Activated CD4-positive, alpha-beta memory T cell treated with anti-CD3 and anti-CD28 coated beads for 36 hours (primary cell): ENCODE measurements at places on chromosomes 3 and 15. TPM values are rescaled to one million over a fixed set of nuclear protein-coding genes. Genes with fewer than 3 reads are reported as not detected.

DNA sequence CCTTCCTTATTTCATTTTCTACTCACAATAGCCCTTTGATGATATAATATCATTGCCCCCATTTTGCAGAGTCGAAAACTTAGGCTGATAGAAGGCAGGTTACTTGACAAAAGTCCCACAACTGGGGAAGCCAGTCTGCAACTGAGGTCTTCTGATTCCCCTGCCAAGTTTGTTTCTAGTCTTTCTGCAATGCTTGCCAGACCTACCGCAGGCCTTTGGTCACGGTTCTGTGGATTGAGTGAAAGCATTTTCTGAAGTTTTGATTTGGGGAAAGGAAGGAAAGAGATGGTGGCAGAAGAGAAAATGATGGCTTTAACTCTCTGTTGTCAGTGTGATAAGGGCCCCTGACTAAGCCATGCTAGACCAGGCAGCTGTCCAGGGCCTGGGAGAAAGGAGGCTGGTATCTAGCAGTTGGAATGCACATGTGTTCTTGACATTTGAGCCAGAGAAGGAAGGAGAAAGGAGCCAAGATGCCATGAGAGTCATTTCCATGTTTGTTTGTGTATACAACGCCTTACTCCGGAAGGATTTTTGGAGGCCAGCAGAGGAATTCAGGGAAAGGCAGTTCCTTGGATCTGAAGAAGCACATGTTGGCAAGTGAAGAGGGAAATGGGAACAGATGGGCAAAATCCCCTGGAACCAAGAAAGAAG is 29.9 kb downstream of the FAH start:
- no peak overlapping the region for H3K27ac ChIP-seq
- no peaks in the 10 kb centered on the region for H3K4me1 ChIP-seq
- no peak overlapping the region for H3K4me3 ChIP-seq
- DNase-seq, result no peak

DNA sequence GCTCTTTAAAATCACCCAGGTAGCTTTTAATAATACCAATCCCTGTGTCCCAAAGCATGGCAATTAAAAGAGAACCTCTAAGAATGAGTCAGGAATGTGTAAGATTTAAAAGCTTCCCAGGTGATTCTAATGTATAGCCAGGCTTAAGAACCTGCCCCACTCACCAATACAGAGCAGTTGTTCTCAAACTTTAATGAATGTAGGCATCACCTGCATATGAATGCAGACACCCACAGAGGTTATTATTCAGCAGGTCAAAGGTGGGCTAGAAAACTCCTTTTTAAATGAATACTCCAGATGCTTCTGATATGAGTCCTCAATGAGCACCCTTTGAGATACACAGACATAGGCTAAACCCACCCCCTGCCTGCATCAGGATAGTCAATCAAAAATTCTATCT is 298.1 kb upstream of the KCNMB2 start:
- no peaks in the 10 kb centered on the region for H3K4me1 ChIP-seq
- no peaks in the 10 kb centered on the region for H3K36me3 ChIP-seq
- H3K27ac ChIP-seq, result no peak overlapping the region
- no peak for DNase-seq
- no peak overlapping the region for H3K4me3 ChIP-seq

GRCh38 chr3:194328053-194328657 is 23.0 kb downstream of the CPN2 start:
- peaks cover 4% of the 10 kb centered on the region for H3K4me1 ChIP-seq
- no peak overlapping the region for H3K4me3 ChIP-seq
- H3K27me3 ChIP-seq, result peaks cover 13% of the 10 kb centered on the region
- no peaks in the 10 kb centered on the region for H3K36me3 ChIP-seq

DNA sequence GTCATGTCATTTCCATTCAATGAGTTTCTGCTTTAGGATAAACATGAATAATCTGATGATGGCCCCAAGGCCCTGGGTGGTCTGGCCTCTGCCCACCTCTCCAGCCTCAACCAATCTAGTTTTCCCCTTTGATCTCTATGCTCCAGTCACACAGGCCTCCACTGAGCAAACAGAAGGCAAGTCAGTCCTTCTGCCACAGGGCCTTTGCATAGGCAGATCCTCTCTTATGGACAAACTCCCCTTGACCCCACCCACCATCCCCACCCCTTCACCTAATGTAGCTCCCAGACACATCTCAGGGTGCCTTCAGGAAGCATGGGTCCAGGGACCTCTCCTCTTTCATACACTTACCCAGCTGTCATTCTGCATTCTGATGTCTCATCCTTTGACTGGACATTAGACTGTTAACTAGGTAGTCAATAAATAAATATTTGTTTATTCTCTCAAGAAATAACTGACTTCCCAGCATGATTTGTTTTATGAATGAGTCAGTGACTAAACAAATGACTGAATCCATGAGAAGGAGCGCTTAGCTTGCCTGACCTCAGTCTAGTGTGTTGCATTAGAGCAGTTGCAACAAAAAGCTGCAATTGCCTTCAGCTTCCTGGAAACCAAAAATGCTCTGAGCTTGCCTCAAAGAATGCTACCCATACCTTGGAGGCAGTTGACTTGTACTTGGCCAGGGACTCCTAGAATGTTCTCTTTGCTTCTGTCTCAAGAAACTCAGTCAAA is 386.6 kb upstream of the WNT5A start:
- H3K4me3 ChIP-seq, result no peak overlapping the region
- DNase-seq, result no peak
- no peaks in the 10 kb centered on the region for H3K27me3 ChIP-seq
- H3K36me3 ChIP-seq, result no peaks in the 10 kb centered on the region
- no peak overlapping the region for H3K27ac ChIP-seq

DNA sequence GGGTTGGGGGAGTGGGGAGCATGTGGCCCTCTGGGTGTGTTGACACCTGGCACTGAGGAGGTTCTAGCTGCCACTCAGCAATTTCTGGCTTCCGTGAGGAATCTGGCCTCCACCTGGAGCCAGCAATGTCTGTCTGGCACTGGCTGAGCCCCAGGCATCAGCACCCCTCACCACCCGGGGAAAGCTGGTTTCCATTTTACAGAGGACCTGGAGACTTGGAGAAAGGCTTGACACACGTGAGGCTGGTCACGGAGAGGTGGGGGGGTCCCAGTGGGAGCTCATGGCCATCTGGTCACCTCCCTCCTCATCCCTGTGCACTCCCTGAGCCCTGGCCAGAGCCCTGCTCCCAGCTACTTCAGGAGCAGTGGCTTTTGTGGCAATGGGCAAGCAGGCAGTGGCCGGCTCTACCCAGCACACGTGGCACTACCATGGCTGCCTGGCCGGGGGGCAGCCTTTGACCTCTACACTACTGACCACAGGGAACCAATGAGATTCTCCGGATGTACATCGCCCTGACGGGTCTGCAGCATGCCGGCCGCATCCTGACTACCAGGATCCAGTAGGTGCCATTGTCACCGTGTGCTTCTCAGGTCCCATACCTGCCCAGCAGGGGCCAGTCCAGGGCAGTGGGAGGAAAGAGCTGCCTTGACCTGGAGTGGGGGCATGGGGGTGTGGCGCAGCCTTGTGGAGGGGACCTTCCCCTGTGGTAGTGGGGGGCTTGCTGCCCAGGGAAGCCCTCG is 28.5 kb downstream of the ACAD9 start:
- no peak for DNase-seq
- H3K4me1 ChIP-seq, result no peaks in the 10 kb centered on the region
- H3K27ac ChIP-seq, result no peak overlapping the region
- H3K4me3 ChIP-seq, result no peak overlapping the region
- H3K36me3 ChIP-seq, result peaks cover 38% of the 10 kb centered on the region

DNA sequence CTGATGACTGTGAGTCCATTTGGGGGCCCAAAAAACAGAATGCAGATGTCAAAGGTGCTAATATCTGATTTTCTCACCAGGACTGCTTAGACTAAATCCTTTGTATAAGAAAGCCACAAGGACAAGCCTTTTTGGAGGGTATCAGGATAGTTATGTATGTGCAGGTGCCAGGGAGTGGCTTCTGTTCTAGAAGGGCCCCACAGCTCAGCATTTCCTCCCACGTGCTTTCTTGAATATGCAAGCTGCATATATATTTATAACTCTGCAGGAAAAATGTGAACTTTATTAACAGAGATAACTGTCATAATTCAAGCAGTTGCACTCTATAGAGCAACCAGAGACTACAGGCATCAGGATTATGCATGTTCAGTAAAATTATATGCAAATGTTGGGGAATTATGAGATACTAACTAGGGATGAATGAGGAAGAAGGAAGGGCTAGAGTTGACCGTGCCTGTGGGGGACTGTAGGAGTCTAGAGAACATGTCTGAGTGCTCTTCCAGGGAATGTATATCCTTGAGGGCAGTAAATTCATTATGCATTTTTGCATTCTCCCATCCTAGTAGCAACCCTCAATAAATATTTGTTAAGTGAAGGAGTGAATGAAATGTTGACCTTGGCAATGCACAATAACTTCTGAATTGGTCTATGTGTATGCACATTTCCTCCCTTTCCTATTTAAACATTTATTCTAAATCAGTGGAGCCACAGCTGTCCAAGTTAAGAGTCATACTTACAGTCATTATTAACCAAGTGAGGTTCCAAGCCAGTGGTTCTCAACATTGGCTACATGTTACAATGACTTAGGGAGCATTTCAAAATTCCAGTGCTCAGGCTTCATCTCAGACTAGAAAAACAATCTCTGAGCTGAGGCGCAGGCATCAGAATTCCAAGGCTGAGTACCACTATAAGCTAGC is 94.8 kb upstream of the ANKRD28 start:
- no peak overlapping the region for H3K27ac ChIP-seq
- no peak overlapping the region for H3K4me3 ChIP-seq
- DNase-seq, result no peak
- H3K27me3 ChIP-seq, result no peaks in the 10 kb centered on the region
- H3K4me1 ChIP-seq, result no peaks in the 10 kb centered on the region

Gene SLC7A14
- not detected for total RNA-seq

- no peak overlapping the region for H3K4me3 ChIP-seq
- no peak overlapping the region for H3K27ac ChIP-seq
- H3K27me3 ChIP-seq, result peaks cover 9% of the 10 kb centered on the region
- no peak for DNase-seq
Measured at GRCh38 chr15:70752193-70752635, 11.1 kb downstream of the UACA start.

Gene ACSBG1
- 0.26 TPM for total RNA-seq

GRCh38 chr15:29138260-29138659 is 131.4 kb downstream of the NSMCE3 start:
- no peak overlapping the region for H3K4me3 ChIP-seq
- no peak for DNase-seq
- peaks cover 6% of the 10 kb centered on the region for H3K4me1 ChIP-seq

GRCh38 chr3:115187149-115187757 is 40.2 kb upstream of the ZBTB20 start:
- peaks cover 5% of the 10 kb centered on the region for H3K36me3 ChIP-seq
- DNase-seq, result no peak
- no peaks in the 10 kb centered on the region for H3K27me3 ChIP-seq
- peaks cover 2% of the 10 kb centered on the region for H3K4me1 ChIP-seq

DNA sequence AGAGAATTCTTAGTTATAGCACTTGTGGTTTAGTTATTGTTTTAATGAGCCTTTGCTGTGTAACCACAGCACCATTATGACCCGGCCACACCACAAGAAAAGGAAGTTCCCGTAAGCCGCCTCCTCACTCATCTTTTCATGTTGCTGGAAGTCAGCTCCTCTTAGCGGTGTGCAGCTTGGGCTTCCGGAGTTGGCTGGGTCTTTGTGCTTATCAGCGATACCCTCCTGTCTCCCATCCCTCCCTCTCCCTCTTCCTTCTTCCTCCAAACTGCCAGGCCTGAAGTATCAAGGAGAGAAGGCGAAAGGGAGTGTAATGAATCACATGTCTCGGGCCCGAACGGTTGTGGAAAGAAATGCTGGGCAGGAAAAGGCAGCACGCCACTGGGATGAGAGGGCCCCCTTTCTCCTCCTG is 353.5 kb downstream of the MCTP2 start:
- peak overlapping the region; percentile 47 for H3K4me3 ChIP-seq
- H3K4me1 ChIP-seq, result peaks cover 31% of the 10 kb centered on the region
- peak; percentile 84 for DNase-seq
- H3K36me3 ChIP-seq, result no peaks in the 10 kb centered on the region
- peak overlapping the region; percentile 58 for H3K27ac ChIP-seq
- H3K27me3 ChIP-seq, result peaks cover 63% of the 10 kb centered on the region

DNA sequence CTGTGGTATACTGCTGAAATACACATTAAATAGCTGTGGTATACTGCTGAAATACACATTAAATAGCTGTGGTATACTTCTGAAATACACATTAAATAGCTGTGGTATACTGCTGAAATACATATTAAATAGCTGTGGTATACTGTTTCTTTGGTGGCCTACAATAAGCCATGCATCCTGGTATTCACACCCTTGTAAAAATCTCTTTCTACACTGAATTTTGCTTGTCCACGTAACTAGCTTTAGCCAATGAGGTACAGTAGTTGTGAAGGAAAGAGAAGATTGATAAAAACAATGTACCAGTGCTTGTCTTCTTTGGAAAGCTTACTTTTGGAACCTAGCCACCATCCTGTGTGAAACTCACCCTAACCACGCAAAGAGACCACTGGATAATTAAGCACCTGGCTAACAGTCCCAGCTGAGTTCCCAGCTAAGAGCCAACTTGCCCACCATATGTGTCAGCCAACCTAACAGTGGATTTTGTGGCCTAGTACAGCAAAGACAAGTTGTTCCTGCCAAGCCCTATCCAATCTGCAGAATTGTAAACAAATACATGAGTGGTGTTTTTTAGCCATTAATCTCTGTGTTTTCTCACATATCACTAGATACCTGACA is 103.4 kb upstream of the MELTF start:
- H3K27me3 ChIP-seq, result no peaks in the 10 kb centered on the region
- H3K4me3 ChIP-seq, result no peak overlapping the region
- H3K4me1 ChIP-seq, result no peaks in the 10 kb centered on the region
- DNase-seq, result no peak

DNA sequence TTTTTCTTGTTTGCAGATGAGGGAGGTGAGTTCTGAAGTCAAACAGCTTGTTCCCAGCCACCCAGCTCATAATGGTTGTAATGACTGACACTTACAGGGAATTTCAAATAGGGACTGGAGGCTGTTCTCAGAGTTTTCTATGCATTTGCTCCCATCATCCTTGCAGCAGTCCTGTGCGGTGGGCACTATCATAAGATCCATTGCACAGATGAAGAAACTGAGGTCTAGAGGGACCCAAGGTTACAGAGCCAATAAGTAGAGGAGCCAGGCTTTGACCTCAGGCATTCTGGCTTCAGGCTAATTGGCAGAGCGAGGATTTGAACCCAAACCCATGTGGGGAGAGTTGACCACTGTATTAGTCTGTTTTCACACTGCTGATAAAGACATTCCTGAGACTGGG is 32.4 kb downstream of the FAH start:
- no peak overlapping the region for H3K4me3 ChIP-seq
- peaks cover 39% of the 10 kb centered on the region for H3K36me3 ChIP-seq
- DNase-seq, result no peak

DNA sequence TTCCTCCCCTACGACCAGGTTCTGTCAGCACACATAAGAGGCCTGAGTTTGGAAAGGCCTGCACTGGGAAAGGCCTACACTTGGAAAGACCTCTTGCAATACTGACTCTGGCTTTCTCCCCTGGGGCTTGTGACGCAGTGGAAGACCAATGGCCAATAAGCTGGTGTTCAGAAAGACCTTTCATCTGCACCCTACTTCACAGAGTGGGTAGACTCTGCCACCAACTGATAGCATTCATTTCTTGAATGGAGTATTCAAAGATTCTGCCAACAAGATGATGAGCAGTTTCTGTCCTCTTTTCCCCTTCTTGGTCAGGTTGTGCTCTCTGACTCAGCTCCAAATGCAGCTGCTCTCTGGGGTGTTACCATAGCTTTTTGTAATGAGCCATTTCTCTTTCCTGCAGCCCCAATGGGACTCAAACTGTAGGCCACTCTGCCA is 48.8 kb downstream of the TIPARP start:
- H3K27ac ChIP-seq, result no peak overlapping the region
- no peaks in the 10 kb centered on the region for H3K27me3 ChIP-seq
- H3K36me3 ChIP-seq, result no peaks in the 10 kb centered on the region
- H3K4me3 ChIP-seq, result no peak overlapping the region
- DNase-seq, result peak; percentile 44
